T-helper 1 cell (primary cell): ENCODE measurements at places on chromosomes 5 and 9.

DNA sequence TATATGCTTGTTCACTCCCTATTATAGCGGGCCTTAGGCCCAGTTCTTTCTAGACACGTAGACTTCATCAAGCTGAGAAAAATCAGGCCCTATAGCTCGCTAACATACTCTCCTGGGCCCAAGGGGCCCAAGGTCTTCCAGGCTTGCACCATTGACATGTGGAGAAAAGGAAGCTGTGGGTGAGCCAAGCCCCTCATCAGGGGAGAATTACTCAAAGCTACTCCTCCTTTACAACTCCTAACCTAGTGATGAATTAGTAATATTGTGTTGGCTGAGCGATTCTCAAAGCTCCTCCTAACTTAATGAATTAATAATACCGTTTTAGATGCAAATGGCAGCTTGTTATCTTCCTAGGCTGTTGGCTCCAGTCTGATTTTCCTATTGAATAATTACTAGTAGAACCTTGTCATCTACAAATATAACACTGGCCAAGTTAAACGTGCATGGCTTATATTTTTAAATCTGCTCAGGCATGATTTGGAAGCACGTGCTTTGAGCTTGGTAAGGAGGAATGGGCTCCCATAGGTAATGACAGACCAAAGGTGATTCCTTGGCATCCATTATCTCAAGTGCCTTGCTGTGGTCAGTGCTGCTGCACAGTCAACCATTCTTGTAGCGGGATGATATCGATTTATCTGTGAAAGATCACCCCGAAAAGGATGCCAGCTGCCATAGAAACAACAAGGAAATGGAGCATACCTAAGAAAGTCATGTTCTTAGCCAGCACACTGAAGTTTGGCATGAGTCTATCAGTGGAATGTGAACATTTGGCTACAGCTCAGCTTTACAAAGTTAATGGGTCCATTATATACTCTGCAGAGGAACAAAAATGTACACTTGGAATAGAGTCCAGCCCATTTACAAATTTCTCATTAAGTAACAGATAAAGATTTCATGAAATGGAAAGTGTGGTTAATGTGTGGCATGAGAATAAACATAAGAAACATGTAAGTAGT is 23.8 kb downstream of the LVRN start:
- DNase-seq = no peak

DNA sequence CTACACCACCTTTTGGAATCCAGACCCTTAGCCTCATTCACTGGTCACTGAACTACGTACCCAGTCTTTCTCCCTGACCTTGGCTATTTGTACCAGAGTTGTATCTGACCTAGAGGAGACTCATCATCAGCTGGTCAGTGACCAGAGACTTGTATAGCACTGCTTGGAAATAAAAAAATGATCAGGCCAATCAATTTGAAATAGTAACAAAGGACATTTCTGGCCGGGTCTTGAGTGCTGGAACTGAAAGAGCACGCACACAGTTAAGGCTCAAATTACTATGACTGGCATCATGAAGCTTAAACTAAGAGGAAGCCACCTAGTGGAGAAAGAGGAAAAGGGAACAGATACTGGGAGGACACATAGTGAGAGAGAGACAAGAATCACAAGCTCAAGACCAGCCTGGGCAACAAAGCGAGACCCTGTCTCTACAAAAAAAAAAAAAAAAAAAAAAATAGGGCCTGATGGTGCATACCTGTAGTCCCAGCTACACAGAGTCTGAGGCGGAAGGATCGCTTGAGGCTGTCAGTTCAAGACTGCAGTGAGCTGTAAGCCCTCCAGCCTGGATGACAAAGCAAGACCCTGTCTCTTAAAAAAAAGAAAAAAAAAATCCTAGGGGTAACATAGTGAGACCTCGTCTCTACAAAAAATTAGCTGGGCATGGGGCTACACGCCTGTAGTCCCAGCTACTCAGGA is 12.8 kb upstream of the SRP19 start:
- DNase-seq = peak; percentile 58

- no peak for DNase-seq
Observed at GRCh38 chr5:75072061-75072460, 19.7 kb upstream of the GCNT4 start.

DNA sequence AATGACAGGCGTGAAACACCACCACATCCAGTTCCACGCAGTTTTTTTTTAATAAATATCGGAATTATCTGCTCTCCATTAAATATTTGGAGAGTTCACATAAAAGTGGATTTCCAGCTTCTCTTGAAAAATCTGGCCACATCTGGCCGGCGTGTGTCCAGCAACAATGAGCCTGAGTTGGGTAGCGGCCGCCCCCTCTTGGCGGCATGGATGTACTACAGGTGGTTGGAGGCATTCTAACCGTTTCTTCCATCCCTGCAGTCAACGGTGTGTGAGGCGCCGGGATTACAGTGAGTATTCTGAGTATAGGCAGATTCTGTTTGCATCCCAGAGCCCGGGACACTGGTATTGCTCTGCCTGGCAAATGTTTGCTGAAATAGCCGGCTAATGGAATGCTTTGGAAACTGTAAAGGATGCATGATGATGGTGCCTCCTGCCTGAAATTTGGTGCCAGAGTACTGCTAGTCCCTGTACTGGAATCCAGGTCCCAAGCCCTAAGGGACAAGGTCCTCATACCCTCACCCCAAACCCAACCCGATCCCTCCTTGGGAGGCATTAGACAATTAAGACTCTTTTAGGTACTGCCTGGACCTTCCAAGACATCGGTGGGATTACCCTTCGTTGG is 13.6 kb upstream of the GM2A start:
- peak; percentile 29 for DNase-seq

DNA sequence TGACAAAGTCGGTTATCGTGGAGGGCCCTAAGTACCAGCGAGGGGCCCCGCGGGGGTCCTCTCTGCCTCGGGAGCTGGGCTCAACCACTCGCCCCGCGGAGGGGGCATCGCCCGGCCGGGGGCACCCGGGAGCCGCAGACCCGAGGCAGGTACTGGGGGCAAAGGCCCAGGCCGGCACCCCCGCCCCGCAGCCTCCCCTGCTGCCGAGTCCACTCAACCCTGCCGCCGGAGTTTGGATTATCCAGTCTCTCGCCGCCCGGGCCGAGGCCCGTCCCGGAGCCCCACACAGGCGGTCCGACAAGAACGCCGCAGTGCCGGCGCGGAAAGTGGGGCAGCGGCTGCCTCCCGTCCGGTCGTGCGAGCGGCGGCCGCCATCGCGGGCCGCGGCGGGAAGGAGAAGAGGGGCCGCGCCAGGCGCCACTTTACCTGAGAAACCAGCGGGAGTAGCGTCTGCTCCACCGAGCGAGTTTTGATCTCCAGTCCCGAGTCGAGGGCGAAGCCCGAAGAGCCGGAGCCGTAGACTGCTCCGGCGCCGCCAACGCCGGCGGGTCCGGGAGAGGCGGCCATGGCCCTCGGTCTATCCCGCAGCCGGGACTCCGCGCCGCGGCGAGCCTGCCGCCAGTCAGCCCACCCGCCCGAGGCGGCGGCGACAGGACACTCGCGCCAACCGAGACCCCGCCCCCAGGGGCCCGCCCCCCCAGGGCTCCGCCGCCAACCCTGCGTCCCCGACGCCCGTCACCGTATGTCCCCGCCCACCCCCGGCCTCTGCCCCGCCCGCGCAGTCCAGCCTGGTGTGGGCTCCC is at the start of gene CTNNAL1:
Gene CTNNAL1, minus strand, starts transcription at position 624 of the 803 bp plus-strand sequence. Its CDS starts 57 bp downstream, at position 567.
- DNase-seq = peak; percentile 86

GRCh38 chr5:177194268-177194667 is 60.7 kb downstream of the NSD1 start:
- no peak for DNase-seq

GRCh38 chr9:7153566-7153965 is 395.8 kb downstream of the KDM4C start:
- no peak for DNase-seq
